ENCODE measurements at places on chromosomes 5 and 9.

- no peak for DNase-seq
Observed at GRCh38 chr5:137278476-137278875, 220.7 kb downstream of the SPOCK1 start.

GRCh38 chr9:113573046-113573958 lies 109.8 kb downstream of the RGS3 start:
- DNase-seq = no peak

- DNase-seq = no peak
Observed at GRCh38 chr5:56908942-56909293, 478 bp upstream of the SETD9 start.

- no peak for DNase-seq
Observed at GRCh38 chr5:154721481-154722058, 33.6 kb upstream of the LARP1 start.

DNA sequence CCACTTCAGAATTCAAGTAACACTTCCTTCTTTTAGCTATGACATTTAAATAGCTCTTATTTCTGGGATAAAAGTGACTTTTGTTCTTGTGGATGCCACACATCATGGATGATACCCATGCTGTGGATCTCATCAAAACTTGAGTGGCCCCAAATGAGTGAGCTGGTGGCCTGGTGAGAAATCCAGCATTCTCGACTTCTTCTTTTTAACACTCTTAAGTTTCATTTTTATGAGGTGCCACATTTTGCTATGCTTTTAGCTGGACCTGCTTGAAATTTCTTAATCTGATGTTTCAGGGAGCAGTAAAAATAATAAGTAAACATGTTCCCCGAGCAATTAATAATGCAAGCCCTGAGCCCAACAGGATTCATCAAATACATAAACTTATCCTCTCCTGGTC lies 384.8 kb upstream of the MEF2C start:
- DNase-seq = no peak

DNA sequence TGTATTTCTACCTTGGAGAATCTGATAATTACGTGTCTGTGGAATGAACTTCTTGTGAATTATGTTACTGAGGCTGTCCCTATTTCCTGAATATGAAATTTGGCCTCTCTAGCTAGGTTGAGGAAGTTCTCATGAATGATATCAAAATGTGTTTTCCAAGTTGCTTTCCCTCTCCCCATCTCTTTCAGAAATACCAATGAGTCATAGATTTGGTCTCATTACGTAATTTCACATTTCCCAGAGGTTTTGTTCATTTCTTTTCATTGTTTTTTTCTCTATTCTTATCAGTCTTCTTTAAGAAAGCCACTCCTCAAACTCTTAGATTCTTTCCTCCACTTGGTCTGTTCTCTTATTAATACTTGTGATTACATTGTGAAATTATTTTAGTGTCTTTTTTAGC lies 923.8 kb upstream of the CDH9 start:
- no peak for DNase-seq

- no peak for DNase-seq
Observed at GRCh38 chr9:112174965-112175795, at the start of gene SUSD1. TSS of gene SUSD1 (minus strand) at chr9:112175297. CDS start at chr9:112175235, 62 bp downstream.

DNA sequence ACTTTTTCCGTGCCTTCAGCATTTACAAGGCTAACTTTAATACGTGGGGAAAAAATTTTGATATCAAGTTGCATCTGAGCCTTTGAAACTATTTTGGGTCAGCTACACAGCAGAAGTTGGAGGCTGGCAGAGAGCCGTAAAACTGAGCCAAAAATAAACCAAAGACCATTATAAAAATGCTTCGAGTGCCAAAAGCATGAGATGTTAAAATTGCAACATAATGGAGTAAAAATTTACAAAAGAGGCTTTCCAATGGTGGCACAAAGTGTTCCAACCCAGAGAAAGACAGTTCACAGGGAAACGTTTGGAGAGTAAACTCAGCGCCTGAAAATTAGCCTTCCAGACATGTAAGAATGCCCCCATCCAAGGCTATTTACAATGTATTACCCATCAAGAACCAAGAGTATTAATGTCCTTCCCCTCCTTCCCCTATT lies 190.3 kb downstream of the TLE1 start:
- peak; percentile 75 for DNase-seq

DNA sequence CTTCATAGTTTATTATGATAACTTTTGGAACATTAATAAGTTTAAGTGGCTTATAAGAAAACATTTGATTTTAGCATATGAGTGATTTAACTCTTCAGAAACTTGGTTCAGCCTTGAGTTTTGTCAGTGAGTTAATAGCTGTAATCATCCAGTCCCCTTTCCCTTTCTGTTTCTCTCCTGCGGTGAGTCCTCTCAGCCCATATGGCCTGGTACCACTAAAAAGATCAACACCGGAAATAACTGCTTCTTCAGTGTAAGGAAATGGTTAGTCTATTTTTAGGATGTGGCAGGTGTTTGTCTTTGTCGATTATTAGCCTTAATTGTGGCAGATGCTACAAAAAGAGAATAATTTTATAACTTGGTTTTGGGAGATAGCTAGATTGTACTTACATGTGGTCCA lies 120.2 kb upstream of the GRHPR start:
- no peak for DNase-seq

GRCh38 chr9:131227112-131227958 lies 49.0 kb downstream of the FAM78A start:
- DNase-seq = no peak

DNA sequence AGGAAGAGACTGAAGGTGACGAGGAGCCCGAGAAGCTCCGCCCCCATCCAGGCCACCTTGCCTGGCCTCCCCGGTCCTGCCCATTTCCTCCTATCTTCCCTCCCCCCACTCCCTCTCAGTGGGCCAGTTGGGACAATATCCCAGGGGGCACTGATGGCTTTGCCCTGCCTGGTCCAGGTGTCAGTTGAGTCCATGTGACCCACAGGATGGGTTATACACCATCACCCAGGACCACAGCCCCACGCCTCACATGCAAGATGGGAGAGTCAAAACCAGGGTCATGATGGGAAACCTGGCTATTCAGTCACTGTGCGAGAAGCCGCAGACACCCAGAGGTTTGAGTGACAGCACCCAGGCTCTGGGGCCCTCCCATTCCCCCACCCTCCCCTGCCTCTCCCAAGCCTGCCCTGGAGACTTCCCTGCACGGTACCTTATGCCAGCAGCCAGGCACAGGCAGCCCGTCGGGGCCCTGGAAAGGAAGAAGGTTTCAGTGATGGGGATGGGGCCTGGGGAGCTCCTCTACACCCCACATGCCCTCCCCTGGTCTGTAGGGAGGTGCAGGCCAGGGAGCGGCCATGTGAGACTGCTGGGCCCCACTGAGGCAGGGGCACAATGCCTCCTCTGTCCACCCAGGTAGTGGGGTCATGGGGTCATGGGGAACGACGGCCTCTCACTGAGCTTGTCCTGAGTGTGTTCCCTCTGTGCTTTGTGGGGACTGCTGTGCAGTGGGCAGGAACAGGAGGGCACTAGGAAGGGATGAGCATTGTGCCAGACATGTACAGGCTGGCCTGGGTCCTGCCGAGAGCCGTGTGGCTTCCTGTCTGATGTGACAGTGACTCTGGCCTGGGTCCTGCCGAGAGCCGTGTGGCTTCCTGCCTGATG lies 6.3 kb upstream of the PHYKPL start:
- DNase-seq = no peak

DNA sequence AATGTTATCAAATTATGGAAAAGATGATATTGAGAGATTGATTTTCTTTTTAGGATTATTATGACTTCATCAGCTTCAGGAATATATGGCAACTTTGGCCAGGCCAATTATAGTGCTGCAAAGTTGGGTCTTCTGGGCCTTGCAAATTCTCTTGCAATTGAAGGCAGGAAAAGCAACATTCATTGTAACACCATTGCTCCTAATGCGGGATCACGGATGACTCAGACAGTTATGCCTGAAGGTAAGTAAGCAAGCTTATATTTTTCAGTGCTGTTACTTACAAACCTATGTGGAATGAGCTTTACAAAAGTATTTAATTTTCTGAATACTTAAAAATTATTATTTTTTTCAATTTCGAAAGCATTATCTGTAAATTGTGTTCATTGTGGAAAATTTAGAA lies 26.5 kb downstream of the HSD17B4 start:
- no peak for DNase-seq

- DNase-seq = no peak
Observed at GRCh38 chr5:149439899-149440542, 60.9 kb upstream of the IL17B start.

DNA sequence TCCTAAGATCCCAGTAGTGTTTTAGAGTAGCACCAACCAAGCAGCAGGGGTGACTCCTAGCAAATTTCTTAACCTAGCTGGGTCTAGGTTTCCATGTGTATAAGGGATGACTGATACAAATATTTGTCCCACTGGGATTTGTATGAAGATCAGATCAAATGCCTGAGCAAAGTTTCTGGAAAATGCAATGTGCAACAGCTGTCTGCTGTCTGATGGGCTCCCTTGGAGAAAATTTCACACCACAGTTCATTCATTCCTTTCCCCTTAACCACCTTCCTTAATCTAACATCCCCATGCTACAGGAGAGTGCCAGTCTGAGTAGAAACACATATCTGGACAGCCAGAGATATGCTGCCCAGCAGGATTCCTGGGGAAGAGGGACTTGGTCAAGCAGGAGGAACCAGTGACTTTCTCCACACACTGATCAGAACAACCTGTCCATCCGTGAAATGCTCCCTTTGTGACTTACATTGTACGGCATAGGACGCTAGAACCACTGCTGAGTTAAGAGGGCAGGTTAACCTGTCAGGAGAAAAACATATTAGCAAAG lies 53.3 kb downstream of the PTPN3 start:
- no peak for DNase-seq

- peak; percentile 94 for DNase-seq
Observed at GRCh38 chr5:136001466-136001981, 27.3 kb upstream of the TGFBI start.

GRCh38 chr5:124090115-124090514 lies 578.1 kb downstream of the CSNK1G3 start:
- no peak for DNase-seq

DNA sequence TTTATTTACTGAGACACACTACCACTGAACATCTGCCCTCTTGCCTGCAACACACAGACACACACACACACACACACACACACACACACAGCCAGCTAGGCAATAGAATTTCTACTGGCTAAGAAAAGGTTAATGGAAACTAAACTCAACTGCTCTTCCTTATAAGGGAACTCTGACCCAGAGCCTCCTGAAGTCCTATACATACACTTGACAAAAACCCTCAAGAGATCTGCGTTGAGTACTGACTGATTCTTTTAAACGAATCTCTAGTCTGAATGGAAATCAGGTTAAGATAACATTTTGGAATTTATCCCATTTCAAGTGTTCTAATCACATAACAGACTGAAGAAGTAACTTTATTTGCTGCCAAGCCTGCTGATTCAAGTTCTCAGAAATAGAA lies 25.9 kb upstream of the TRPM3 start:
- no peak for DNase-seq

GRCh38 chr9:130995086-130996011 lies 13.6 kb upstream of the LAMC3 start:
- DNase-seq = no peak

- DNase-seq = no peak
Observed at GRCh38 chr9:87338088-87338989, 159.3 kb upstream of the DAPK1 start.

DNA sequence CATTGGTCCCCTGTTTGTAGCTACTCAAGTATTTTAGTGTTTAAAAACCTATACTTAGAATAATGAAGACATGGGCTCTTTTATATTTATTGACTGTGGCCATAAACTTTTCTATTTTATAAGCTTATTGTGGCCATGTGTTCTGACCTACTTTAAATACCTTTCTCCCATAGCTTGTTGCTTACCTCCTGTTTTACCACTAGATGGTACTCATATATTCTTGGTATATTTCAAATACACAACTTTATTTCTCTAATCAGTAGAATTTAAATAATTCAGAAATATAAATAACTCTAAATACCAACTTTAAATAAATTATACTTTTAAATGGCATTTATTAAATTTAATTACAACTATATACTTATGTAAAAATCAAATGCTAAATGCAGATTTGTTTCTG lies 498.0 kb downstream of the PRDM9 start:
- no peak for DNase-seq

- no peak for DNase-seq
Observed at GRCh38 chr5:9408964-9409363, 136.9 kb downstream of the SEMA5A start.

Data from BJ (cell line).